ENCODE measurements at places on chromosomes 5 and 9.

GRCh38 chr9:80871596-80871995, 817.8 kb downstream of the TLE1 start:
- no peak for DNase-seq

- no peak for DNase-seq
These were observed 67.8 kb downstream of the LHX2 start for GRCh38 chr9:124079176-124079925.

DNA sequence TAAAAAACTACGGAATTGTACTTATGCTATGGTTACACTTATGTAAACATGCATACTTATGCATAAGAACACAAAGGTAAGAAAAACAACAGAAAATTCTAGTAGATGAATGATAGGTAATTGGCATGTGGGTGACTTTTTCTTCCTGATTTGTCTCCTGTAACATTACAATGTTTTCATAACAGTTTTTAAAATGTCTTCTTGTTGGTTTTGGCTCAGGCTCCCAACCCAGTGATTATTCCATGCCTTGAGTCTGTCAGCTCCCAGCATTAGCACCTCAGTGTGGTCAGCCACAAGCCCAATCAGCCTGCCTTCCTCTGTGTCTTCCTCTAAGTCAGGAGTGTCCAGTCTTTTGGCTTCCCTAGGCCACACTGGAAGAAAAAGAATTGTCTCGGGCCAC, 7.9 kb upstream of the FOXE1 start:
- no peak for DNase-seq

DNA sequence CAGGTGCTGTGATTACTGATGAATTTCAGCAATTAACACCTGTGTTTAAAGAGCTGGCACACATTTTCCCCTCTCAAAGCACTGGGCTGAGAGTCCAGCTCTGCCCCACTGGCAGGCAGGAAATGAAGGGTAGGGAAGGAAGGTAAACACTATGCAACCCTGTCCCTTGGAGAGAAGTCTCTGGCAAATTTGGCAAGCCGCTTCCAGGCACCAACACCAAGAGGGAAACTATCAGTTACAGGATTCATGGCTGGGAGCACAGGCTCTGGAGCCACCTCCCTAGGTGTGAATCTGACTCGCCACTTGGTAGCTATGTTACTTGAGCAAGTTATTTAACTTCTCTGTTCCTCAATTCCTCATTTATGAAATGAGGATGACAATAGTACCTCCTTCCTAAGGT, 3.3 kb downstream of the ANKS6 start:
- no peak for DNase-seq

- DNase-seq: no peak
These were observed 25.7 kb upstream of the DAB2 start for GRCh38 chr5:39450487-39450886.

- no peak for DNase-seq
These were observed 177.5 kb downstream of the C5orf15 start for GRCh38 chr5:133790898-133791297.

DNA sequence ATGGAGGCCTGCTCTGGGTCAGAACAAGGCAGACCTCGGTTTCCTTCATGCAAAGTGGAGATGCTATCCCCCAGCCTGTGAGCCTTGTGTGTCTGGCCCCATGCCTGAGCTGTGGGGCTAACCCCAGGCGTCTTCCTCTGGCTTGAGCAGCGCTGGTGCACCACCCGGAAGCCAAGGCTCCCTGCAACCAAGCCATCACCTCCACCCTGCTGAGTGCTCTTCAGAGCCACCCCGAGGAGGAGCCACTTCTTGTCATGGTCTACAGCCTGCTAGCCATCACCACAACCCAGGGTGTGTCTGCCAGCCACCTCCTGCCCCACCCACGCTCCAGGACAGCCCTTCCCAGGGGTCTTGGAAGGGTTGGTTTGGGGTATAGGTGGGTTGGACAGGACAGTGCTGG, 16.2 kb downstream of the REXO4 start:
- DNase-seq: no peak

GRCh38 chr5:87048156-87048555, 219.5 kb upstream of the RASA1 start:
- no peak for DNase-seq

GRCh38 chr9:108924466-108924865, 9.5 kb downstream of the ELP1 start:
- no peak for DNase-seq

DNA sequence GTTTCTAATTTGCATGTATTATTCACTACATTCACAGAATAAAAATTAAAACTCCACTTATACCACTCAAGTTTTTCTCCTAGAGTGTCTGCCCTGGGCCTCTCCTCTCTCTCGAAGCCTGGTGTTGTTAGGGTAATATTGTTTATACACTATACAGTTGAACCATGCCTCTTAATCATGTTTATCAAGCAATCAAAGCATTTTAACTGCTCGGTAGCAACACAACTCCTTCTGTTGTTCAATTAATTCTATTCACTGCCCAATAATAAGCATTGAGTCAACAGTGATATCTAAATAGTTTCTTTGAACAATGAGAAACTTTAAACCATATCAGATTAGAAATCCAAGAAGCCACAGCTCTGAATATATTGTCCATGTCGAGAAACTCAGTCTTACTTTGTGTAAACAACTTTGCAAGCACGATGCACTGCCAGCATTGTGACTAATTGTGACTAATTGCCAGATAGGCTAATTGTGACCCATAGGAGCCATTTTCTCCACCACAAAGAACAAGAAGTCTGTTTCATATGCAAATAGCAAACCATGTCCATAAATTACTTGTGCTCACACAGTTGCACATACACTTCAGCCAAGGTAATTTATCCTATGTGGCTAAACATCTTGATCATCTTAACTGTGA, at the start of gene DNAH5:
Gene DNAH5 (minus strand): TSS at position 129 of the 640 bp plus-strand sequence. CDS start 250 bp downstream, outside the sequence.
- no peak for DNase-seq

GRCh38 chr9:135592331-135592590, 30.7 kb downstream of the PAEP start:
- DNase-seq: no peak

DNA sequence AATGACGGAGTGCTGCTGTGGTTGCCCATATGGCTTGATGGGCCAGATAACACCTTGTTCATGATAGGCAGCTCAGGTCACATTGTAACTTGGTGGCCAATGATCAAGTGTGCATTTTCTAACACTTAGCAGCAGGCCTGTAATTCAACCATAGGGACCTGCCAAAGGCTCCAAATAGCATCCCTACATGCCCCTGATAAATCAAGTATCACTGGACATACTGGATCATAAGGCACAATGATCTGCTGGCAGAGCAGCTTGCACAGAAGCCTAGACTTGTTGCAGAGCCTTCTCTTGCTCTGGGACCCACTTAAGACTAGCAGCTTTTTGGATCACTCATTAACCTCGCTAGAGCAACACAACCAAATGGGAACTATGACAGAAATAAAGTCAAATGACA, 46.0 kb upstream of the ISOC1 start:
- DNase-seq: no peak

DNA sequence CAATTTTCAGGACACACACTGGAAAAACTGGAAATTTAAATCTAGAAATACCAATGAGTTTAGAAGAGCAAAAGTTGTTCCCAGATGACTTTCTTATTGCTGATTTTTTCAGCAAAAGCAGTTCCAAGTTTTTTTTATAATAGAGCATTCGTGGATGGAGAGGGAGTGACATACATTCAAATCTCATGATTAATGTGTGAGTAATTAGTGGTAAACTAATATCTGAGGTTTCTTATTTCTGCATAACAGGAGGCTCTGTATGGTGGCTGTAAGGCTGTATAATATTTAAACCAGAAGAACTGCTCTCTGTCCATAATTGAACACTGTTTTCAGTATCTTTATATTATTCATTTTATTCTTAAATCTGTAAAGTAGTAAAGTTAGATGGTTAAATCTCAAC, 25.8 kb downstream of the LYSMD3 start:
- DNase-seq: no peak

- DNase-seq: no peak
These were observed 239.9 kb upstream of the TNC start for GRCh38 chr9:115357821-115358220.

DNA sequence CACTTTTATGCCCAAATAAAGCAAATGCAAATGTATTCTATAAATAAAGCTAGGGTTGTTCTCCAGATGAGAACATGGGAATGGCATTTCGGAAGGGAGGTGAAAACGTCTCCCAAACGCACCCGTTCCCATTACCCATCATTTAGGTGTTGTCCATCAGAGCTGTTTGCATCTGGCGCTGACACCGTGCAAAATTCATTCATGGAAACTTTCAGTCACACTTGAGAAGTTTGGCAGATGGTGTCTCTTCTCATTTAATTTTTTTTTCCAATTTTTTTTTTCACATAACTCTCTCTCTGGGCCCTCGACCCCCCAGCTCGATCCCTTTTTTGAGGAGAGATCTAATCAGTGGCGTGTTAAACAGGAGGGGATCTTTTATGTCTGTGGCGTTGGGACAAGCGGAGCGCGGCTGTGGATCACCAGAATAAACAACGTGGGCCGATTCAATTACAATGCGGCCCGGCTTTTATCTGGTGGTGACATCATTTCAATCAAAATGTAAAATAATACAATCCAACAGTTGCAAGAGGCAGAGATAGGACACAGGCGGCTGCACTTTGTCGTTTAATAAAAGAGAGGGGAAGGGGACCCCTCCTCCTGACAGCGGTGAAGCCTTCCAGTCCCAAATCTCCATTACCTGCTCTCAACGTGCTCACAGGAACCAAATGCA, 246.1 kb upstream of the IRX4 start:
- no peak for DNase-seq

DNA sequence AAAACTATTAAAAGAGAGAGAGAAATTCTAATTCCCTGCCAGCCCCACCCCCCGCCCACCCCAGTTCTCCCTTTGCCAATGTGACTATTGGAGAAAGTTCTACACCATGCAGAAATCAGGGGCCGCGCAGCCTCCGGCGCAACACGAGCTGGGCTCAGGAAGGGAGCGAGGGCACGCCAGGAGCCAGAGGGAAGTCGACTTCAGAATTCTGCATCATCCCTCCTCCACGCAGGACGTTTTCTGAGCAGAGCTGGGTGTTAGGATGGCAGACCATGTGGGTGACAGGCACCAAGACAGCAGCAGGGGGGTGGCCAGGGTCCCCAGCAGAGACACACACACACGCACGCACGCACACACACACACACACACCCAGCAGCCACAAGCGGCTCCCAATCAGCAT, 72.6 kb downstream of the PTCH1 start:
- no peak for DNase-seq

DNA sequence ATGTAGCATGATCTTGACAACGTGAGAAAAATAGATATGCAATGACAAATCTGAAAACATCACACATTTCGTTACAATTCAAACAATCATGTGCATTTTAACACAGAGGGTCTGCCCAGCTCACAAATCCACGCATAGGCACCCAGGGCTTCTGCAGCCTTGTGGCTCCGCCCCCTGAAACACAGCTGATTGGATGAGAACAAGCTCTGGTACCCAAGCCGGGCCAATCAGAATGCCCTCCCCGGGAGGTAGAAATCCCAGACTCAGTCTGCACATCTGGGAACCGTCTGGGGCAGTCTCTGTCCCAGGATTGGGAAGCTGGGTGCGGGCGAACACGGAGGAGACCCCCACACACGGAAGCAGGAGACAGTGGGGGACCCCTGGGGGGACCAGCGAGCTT, 137.5 kb downstream of the GAPVD1 start:
- no peak for DNase-seq

DNA sequence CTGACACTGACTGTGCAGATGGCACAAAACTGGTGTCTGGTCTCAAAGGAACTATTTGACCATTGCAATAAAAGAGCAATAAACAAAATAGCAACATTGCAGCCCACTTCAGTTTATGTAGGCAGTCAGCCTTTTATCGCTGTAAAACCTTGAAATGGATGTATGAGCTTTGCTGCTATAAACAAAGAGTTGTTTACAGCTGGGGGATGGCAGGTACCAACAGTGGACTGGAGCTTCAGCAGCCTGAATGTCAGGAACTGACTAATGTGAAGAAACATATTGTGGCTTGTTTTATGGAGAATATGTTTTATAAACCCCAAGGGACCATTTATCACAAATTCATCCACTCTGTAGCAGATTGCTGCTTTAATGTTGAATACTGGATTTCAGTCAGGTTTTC, 78.0 kb downstream of the PTPRD start:
- DNase-seq: no peak

DNA sequence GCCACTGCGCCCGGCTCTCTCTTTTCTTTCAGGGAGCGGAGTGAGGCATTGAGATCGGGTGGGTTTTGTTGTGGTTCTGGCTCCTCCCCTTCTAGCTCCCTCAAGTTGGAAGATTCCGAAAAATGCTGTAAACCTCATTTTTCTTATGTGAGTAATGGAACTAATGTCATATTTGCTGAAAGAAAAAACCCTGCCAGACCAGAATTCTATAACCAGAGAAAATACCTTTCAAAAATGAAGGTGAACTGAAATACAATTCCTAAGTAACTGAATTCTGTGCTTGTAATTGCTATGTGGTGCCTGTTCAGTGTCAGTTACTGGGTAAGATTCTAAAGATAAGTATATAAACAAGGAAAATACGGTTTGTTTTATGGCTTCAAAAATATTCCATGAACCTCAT, 30.9 kb upstream of the CDK20 start:
- no peak for DNase-seq

DNA sequence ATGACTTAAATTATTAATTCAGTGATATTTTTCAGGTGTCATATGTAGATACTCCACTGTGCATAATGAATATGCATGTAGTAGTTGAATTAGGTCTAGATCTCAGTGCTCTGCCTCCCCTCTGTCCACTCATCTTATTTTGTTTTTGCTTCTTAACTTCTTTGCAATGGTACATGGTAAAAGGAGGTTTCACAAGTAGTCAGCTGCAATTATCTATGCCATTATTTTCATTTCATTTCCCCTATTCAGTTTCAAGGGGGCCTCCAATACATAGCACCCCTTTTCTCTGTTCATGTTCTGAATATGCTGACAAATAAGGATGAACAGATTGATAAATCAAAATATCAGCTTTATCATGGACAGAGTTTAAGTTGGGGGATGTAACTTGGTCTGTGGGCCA, 511.6 kb upstream of the ZNF608 start:
- no peak for DNase-seq

DNA sequence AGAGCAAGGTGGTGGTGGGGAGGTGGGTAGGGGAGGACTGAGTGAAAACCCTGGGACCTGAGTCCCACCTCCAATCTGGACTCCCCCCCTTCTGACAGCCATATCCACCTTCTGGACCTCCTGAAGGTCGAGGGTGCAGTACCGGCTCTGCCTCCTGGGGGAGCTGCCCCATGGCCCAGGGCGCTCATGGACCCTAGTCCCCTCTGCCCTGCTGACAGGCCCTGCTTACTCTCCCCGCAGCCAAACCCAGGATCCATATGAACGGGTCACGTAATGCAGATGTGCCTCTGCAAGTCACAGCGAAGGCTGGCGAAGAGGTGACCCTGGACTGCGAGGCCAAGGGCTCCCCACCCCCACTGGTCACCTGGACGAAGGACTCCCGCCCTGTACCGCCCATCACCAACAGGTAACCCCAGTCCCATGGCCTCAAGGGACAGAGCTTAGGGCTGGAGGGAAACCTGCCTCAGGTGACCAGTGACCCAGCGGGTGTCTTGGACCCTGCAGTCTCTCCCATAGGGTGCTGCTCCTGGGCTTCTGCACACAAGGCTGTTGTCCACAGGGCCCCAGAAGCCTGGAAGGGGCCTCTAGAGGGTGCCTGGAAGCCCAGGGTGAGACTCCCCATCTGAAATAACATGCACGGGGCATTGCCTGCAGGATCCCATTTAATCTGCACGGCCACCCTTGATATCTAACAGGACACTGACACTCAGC, 61.7 kb downstream of the HMCN2 start:
- no peak for DNase-seq

GRCh38 chr9:98591696-98592095, 117.0 kb downstream of the GABBR2 start:
- DNase-seq: no peak
